ENCODE measurements at places on chromosomes 7 and 10.
A peak's percentile ranks its signal among the peaks of the same experiment; 100 is the strongest.

DNA sequence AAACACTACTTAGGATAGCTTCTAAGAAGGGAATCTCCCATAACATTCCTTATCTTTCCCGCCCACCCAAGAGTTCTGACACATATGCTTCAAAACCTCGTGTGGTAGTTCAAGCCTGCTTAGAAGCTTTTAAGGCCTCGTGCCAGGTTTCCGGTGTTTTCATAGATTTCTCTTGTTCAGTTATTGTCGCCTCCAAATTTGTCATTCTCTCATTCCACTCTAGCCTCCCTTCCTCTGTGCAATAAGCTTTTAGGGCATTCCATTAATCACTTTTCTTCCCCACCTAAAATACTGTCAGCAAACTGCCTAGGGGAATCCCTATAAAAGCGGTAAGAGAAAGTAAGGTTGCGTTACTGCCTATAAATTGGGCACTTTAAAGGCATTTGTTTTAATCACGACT is 718 bp upstream of the BPGM start:
- no peak for DNase-seq

GRCh38 chr7:1666823-1667565 is 3.1 kb upstream of the ELFN1 start:
- DNase-seq: no peak

DNA sequence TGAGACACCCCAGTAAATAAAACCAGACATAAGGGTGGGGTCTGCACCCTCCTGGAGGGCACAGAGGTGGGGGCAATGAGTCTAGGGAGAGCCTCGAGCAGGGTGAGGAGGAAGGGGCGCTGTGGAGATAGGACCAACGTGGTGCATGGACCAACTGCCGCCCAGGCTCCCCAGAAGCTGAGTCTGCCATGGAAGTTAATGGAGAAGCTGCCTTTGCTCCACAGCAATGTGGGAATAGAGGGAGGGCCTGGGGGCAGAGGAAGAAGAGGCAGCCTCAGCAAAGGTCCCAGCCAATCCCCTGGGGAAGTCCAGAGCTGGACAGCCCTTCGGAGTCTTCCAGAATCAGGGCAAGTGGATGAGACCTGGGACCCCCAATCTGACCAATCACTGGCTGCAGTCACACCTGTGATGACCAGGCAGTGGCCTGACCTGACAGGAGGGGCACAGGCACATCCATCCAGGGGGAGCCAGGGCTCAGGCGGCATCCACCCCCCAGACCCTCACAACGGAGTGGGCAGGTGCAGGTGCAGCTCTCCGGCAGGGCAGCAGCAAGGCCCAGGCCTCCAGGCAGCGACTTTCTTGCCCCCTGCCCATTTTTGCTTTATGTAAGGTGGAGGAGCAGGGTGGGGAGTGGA is 242.2 kb upstream of the PPP2R2D start:
- DNase-seq: no peak

DNA sequence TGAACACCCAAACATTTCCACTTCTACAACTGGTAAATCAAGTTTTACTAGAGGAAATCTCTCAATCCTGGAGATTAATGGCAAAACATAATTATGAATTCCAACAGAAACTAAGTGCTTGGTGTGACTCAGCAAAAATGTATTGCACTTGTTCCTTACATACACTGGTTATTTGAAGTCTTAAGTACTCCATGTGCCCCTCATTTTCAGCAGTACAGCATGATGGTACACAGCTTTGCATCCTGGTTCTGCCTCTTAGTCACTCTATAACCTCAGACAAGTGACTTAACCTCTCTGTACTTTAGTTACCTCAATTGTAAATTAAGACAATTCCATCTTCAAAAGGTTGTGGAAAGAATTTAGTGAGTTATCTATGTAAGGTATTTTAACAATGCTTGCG is 12.9 kb downstream of the SLC16A12 start:
- no peak for DNase-seq

DNA sequence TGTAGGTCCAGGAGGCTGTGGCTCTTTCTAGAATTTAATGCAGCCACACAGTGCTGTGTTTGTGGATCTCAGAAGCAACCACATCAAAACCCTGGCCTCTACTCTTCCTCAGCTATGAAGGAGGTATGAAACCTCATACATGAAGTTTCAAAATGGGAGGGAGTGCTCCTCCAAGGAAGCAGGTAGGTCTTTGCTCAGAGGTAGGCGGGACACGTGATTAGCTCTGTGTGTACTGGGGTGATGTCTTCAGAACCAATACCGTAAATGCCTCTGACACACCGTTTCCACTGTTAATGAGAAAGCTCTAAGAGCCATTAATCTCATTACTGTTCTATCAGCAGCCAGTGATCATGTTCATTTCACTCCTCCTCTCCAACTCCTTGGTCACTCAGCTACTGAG is 126.1 kb downstream of the PLXNA4 start:
- DNase-seq: no peak

GRCh38 chr7:159218170-159218569 is 73.5 kb upstream of the VIPR2 start:
- DNase-seq: no peak

- no peak for DNase-seq
Observed at GRCh38 chr10:130560116-130560515, 423.9 kb downstream of the GLRX3 start.

GRCh38 chr7:46759711-46760480 is 822.0 kb downstream of the TNS3 start:
- peak; percentile 12 for DNase-seq

- DNase-seq: no peak
Observed at GRCh38 chr10:27724287-27724686, 21.3 kb downstream of the MKX start.

- no peak for DNase-seq
Observed at GRCh38 chr10:11381511-11381910, 229.9 kb downstream of the USP6NL start.

DNA sequence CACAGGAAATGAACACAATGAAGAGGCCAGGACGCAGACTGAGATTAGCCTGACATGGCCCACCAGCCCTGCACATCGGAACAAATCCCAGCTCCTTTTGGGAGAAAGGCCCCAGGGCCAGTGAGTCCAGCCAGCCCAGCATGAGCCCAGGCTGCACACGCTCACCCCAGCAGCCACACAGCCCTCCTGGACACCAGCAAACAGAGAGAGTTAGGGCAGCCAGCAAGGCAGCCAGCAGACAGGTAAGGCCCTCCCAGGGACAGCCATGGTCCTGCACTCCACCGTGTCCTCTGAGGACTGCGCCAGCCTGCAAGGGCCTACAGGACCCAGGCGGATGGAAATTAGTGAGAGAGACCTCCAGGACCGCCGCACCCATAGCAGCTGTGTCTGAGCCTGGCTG is 8.1 kb upstream of the GRID1 start:
- no peak for DNase-seq

GRCh38 chr10:113872139-113873030 is 17.9 kb downstream of the NHLRC2 start:
- no peak for DNase-seq

DNA sequence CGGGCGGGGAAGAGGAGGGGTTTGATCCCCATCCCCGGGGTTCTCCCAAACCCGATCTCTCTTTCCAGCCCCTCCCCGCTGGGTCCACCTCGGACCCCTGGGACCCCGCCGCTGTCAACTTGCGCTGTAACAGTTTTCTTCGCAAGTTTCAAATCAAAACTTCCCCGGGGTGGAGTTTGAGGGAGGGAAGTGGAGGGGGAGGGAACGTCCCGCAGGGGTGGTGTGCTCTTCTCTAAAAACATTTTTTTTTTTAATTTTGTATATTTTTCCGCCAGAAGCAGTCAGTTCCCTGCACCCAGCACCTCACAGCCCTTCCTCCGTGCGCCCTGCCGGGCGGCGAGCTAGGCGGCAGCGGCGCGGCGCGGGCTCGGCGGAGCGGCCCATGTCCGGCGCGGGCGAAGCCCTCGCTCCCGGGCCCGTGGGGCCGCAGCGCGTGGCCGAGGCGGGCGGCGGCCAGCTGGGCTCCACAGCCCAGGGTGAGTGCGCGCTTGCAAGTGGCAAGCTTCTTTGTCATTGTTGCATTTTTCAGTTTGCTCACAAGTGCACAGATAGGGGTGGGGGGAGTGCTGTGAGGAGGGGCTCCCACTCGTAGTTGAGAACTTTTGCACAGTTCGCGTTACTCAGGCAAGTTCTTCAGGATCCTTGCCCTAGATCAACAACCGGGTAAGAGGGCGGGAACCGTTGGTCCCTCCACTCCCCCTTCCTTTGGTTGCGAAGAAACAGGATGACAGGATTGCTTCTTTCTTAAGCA is 933 bp downstream of the MDFIC start:
- DNase-seq: no peak

DNA sequence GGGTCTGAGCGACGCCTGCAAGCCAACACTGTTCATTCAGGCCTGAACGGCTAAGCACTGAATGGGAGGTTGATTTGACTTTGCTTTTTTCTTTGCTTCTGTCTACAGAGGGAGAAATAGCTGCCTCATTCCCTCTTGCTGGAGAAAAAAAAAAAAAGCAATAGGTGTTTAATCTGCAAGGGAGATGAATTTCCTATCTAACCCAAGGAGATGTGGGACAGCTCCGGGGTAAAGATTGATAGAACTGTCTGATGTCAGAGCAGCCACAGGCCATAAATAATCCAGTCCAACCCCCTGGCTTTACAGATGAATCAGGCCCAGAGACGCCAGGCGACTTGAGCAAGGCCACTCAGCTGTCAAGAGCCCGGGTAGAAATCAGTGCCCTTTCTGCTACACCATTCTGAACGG is 168.0 kb downstream of the ARHGAP12 start:
- no peak for DNase-seq

DNA sequence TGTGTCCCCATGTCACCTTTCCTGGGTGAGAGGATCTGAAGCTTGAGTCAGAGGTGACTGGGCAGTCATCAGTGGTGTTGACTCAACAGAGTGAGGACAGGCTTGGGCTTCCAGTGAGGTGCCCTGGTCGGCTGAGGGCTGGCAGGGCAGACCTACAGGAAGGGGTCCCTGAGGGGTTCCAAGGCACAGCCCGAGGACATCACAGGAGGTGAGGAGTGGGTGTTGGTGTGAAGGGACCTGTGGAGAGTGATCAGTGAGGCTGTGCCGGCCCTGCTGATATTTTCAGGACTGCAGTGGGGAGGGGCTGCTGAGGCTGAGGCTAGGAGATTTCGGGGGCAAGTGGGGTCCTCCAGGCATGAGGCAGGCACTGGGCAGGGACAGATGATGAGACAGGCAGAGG is 545.5 kb downstream of the TCERG1L start:
- DNase-seq: no peak

DNA sequence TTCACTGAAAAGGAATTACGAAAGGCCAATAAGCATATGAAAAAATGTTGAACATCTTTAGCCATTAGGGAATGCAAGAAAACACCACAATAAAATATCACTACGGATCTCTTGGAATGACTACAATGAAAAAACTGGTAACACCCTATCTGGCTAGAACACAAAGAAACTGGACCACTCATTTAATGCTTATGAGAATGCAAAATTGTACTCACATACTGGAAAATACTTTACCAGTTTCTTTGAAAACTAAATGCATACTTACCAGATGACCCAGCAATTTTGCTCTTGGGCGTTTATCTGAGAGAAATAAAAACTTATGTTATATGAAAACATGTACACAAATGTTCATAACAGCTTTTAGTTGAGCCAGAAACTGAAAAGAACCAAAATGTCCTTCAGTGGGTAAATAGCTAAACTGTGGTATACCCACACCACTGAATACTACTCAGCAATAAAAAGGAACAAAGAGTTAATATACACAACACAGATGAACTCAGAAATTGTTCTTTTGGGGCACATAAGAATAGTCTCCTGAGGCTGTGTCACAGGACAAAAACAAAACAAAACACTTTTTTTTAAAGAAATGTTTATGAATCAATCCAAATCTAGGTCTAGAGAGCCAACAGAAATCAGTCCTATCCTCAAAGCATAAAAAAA is 23.5 kb downstream of the CNOT4 start:
- no peak for DNase-seq

- DNase-seq: no peak
Observed at GRCh38 chr10:127218658-127219057, 22.3 kb upstream of the INSYN2A start.

GRCh38 chr7:159027789-159028507 is 116.7 kb downstream of the VIPR2 start:
- DNase-seq: peak; percentile 49

GRCh38 chr10:314381-314780 is 179.1 kb downstream of the ZMYND11 start:
- no peak for DNase-seq

GRCh38 chr7:44629829-44630522 is 23.5 kb downstream of the OGDH start:
- no peak for DNase-seq

DNA sequence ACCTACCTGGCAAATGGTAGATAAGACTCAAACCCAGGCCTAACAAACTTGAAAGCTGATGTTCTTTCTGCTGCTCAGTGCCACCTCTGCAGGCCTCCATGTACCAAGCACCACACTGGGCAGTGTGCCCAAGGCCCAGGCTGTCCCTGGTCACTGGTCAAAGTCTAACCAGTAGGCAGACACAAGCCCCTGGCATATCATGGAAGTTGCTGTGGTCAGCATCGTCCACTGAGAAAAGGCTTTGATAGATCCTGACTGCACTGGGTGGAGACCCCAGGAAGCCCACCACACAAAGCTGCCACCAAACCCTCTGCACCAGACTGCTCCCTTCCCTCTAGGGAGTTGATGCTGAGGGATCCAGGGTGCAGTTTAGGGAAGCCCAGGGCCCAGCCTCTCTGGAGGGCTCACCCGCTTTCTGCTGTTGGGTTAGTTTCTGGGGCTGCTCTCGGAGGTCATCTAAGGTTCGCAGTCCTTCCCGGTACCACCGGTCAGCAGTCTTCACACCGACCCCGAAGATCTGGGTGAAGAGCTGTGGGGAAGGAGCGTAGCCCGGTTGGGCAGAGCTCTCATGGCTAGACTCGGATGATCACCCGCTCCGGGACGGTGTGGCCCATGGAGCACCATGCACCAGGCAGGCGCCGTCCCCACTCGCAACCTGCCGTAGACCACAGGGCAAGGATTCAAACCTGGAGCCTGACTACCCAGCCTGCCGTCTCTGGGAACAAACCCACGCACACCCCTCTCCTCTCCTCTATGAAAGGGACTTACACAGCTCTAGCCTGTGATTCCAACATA is 6.0 kb downstream of the POLM start:
- no peak for DNase-seq

DNA sequence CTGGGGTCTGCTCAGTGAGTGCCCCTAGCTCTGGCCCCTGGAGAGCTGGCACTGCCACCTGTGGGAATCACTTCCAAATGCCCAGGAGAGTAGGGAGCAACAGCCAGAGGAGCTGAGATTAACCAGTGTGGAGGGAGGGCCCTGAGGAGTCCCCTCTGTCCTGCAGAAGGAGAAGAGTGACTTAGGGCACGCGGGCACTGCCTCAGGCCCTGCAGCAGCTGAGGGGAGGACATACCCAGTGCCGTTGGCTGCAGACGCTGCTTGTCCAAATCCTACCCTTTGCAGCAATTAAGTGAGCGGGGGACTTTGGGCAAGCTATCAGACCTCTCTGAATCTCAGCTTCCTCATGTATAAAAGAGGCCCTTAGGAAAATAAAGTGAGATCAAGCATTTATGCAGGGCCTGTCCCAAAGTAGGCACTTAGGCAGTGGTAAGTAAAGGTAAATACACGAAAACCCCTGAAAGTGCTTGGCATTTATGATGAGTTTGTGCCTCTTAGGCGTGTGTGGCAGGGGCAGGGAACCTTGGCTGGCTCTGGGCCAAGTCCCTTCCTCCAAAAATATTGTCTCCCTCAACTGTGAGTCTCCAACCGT is 16.9 kb downstream of the PRF1 start:
- DNase-seq: no peak
